Ovary (tissue), 10 donors: ENCODE measurements at places on chromosomes 4 and X. TPM values are rescaled to one million over a fixed set of nuclear protein-coding genes. Genes with fewer than 3 reads are reported as not detected.
A peak's percentile ranks its signal among the peaks of the same experiment; 100 is the strongest.

DNA sequence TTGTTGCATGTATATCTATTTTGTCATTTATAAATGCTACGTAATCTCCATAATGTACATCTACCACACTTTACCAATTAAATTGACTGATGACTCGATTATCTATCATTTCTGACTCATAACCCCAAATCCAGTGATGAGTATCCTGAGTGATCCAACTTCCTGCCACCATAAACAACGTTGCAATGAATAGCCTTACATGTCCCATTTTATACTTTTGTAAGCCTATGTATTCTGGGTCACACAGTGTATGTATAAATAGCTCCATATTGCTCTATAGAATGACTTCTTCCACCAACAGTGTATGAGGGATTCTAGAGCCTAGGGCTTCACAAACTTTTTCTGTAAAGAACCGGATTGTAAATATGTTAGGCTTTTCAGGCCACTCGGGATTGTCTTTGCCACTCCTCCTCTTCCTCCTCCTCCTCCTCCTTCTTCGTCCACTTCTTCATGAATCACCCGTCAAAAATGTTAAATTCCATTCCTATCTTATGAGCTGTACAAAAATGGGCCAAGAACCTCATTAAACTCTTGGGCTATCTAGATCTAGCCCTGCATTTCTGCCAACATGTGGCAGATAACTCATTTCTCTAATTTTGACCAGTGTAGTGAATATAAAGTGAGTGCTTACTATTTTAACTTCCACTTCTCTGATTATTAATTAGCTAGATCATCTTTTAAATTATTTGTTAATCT lies 672.2 kb upstream of the AMOT start:
- DNase-seq, result no peak

DNA sequence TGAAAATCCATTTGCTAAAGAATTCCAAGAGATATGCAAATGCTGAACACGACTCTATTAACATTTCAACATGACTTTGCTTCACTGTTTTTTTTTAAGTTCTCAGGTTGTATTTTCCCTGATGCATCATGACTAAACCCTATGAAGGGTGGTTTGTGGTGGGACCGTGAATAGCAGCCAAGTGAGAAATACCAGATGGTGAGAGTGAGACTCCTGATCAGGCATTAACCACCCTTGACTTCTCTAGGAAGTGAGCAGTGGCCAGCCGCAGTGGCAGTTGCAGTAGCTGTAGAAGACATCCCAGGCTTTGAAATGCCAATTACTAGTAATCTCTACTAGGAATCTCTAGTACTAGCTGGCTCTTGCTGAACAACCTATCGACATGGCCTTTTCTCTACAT lies 383.4 kb downstream of the FAM133A start:
- DNase-seq, result no peak

ZCCHC18 gene
- total RNA-seq, result 16.5 TPM

DNA sequence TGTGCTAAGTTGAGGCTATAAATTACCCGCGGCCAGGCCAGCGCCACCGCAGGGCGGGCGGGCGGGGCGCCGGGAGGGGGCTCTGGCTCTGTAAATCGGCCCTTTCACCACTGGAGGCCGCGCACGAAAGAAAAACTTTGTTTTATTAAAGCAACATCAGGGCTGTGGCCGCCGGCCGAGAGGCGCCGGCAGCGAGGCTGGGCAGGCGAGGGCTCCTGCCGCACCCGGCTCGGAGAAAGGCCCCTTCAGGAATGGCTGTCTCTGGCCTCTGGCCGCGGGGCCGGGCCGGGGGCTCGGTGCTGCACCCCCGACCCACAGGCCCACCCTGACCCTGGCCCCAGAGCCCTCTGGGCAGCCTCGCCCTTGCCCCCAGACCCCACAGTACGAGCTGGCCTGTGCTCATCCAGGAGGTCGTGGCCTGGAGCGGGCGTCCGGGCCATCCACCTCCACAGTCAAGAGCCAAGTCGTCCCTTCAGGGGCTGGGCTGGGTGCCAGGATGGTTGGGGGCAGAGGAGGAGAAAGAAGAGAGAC lies 29.5 kb upstream of the FGFR3 start:
- peak; percentile 49 for DNase-seq

- no peak for DNase-seq
These were observed 39.3 kb downstream of the AFM start for GRCh38 chr4:73520821-73521220.

DNA sequence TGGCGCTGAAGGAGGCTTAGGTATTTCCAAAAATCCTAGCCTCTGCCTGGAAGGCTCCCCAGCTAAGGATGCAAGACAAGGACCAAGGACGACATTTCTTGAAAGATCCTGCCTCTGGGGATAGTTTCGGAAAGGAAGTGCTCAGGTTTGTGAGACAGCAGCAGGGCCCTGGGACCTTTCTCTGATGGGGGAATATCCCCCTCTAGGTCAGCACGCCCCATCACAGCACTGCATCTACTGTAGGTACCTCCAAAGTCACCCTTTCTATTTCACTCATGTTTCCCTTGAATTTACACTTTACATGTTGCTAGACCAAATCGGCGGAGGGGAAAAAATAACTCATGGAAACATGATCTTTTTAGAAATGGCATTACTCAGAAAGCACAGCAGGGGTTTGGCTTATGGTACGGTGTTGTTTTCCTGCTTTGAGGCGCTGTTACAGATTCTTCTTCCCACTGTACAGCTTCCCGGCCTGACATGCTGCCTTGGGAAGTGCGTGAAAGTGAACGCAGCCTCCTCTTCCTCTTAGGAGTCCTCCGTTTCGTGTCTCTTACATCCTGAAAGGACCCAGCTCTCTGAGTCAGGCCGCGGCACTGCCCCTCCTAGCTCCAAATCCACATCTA lies 77.2 kb upstream of the DHRSX start:
- DNase-seq, result no peak

GRCh38 chr4:26242451-26242850 lies 78.4 kb upstream of the RBPJ start:
- no peak for DNase-seq

DNA sequence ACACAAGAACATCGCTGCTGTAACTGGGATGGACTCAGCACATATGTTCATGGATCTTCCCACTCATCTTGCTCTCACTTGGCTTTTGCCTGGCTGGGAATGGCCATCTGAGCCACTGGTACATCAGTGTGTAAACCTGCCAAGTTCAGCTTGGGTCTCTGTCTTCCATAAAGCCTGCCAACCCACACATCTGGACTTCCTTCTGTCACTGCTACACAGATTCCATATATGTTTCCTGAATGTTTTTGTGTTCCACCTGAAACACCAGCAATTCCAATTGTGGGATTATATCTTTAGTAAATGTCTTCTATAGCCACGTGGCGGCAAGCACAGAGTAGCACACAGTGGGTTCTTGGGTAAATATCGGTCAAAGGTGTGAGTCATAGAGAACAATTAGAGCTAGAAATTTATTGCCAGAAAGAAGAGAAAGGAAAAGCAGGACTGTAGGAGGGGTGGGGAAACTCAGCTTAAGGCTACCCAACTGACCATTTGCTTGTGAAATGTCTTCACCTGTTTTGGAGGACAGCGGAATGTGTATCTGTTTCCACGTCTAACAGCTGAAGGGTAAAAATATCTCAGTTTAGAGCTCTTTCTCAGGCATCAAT lies 125.9 kb downstream of the MFAP3L start:
- no peak for DNase-seq

GRCh38 chrX:115362334-115363095 lies 73.0 kb downstream of the LUZP4 start:
- no peak for DNase-seq

SLC9B2 gene
- 17.0 TPM for total RNA-seq

IQCM gene
- total RNA-seq, result not detected

- no peak for DNase-seq
These were observed 79.9 kb upstream of the ATOH1 start for GRCh38 chr4:93748373-93749291.

DNA sequence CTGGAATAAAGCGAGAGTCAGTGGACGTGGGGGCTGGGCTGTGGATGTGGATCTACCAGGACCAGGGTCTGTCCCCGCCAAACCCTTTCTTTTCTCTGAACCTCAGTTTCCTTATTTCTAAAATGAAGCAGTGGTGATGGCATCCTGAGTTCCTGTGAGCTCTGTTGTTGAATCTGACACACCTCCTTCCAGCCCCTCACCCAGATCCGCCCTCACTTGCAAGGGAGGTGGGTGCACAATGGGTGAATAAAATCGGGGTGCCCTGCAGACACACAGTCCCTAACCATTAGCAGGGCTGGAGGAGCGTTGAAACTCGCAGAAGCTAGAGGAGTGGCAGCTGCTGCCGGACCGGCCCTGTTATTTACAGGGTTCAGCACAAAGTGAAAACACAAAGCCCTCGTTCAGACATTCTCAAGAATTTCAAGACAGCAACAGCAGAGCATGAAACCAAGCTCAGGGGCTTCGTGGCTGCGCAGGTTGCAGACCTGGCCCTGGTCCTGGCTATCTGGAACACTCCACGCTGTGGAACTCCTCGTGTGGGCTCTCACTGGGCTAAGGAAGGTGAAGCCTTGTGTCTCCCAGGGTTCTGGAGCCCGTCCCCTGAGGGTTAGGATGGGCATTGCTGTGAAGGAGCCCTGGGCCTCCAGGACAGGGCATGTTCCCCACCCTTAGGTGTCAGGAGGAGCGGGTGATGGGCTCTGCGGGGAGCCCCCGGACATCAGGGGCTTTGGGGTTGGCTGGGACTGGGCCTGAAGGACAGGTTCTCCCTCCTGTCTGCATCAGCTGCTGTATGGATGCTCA lies 42.9 kb downstream of the PSAPL1 start:
- DNase-seq, result no peak

DNA sequence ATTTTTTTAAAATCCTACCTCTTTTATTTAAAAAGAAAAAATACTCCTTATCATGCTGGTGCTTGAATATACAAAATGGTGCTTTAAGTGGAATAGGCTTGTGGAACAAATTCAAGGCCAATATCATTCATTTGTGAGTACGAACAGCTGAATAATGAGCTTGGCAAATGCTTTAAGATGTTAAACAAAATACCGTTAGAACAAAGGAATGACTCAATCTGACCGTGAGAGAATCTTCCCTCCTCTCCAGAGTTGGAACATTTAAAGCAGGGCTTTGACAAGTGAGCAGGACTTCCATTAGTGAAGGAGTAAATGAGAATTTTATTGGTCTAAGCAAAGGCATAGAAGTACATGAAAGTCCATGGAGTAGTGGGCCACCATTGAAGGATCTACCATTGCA lies 74.5 kb downstream of the DCLK2 start:
- DNase-seq, result no peak
